Tibial artery (tissue), 4 donors: ENCODE measurements at places on chromosomes 16 and 17.

- DNase-seq, result no peak
Observed at GRCh38 chr17:76793775-76794174, 55.9 kb downstream of the MFSD11 start.

DNA sequence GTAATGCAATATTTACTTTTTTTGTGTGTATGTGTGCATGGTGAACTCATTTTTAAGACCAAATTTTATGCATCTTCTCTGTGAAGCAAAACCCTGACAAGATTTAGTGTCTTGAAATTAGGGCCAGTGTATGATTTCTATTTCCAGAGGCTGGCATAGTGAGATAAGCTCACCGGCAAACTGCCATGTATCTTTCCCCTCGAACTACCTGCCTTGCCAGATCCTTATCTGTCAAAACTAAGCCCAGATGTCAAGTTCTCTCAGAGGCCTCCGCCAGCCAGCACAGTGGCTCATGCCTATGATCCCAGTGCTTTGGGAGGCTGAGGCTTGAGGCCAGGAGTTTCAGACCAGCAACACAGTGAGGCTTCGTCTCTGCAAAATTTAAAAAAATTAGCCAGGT, 10.0 kb downstream of the USP32 start:
- no peak for DNase-seq

DNA sequence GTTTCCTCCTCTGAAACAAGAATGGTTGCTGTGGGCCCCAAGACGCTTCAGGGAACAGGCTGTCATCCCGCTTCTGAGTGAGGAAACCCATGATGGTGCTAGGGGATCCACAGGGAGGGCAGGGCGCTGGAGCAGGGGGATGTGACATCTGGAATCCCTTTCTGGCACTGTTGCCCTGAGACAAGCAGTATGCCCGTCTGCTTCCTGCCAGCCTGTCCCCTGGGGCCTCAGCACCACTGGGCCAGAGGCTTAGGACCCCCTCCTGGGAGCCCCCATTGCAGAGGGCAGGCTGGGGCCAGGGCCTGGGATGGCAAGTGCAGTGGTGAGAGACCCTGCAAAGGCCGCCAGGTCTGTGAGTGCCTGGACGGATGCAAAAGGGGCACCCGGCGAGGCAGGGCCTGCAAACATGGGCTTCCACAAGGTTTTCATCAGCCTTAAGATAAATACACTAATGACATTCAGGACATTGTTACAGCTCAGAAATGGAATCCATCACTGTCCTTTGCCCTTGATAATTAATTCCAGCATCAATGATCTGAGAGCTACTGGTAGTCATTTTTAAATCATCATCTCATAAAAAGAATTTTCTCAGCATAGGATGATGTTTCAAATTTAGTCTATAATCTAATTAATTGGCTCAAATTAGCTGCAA, 51.6 kb downstream of the PRMT7 start:
- no peak for DNase-seq

DNA sequence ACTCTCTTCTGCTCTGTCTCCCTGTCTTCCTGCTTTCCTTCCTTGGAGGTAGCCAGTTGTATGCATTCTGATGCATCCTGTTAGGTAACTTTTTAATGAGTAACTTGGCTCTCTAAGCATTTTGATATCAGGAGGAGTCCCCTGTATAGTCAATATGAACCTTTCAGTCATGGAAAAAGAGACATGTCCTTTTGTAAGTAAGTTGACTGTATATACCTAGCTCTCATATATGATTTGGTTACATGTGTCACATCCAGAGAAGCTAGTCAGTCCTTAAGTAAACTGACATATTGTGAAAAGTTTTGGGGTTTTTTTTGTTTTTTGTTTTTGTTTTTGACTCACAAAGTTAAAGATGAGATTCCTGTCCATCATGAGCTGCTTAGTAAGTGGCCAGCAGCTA, 18.8 kb downstream of the UTP18 start:
- DNase-seq, result no peak

GRCh38 chr17:75845058-75845711, 981 bp upstream of the UNC13D start:
- peak; percentile 97 for DNase-seq

GRCh38 chr17:73072219-73072962, 20.1 kb downstream of the SLC39A11 start:
- no peak for DNase-seq

DNA sequence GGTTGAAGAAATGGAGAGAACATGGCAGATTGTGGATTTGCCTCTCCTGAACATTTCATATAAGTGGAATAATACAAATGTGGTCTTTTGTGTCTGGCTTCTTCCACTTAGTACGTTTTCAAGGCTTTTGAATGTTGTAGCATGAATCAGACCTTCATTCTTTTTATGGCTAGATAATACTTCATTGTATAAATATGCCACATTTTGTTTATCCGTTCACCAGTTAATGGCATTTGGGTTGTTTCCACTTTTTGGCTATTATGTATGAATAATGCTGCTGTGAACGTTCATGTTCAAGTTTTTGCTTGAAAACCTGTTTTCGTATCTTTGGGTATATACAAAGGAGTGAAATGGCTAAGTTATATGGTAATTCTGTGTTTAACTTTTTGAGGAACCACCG, 130.4 kb downstream of the TANC2 start:
- no peak for DNase-seq
